Iris pigment epithelial cell (primary cell): ENCODE measurements at places on chromosomes 16 and 17.

GRCh38 chr17:16448490-16448889 is 33.1 kb downstream of the TRPV2 start:
- DNase-seq, result no peak

GRCh38 chr17:43405861-43406260 is 7.1 kb downstream of the ARL4D start:
- DNase-seq, result no peak

DNA sequence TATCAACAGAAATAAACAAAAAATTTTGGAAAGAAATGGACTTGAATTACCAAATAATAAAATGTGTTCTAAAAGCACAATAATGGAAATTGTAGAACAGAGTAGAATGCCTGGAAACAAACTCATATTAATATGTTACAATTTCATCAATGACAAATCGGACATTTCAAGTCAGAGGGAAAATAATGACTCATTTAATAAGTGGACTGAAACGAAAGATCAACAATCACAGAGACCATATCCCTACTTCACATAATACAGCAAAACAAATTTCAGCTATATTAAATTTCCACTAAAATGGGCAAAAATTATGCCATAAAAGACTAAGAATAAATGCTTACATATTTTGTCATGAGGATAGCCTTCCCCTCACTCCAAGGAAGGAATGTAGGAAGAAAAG is 25.7 kb downstream of the CDYL2 start:
- DNase-seq, result no peak

DNA sequence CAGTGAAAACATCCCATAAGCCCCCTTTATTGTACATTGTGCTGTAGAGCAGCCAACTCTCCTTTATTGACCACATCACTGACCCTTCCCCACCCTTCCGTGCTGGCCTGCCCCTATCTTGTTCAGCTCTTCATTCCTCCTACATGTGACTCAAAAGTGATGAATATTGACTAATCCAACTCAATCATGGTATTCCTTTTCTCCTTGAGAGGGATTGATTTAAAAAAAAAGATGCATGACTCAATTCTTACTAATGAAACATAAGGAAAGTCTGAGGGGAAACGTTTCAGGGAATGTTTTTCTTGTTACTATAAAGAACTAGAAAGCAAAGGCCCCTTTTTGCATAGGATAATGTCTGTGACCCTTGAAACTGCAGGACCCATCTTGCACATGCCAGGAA is 125.2 kb upstream of the SOX9 start:
- no peak for DNase-seq

GRCh38 chr17:37610971-37611370 is 1.8 kb upstream of the SYNRG start:
- DNase-seq, result no peak

- no peak for DNase-seq
Measured at GRCh38 chr17:1315409-1315808, 35.9 kb downstream of the TRARG1 start.

GRCh38 chr17:28643983-28644786 is 773 bp downstream of the BLTP2 start:
- DNase-seq, result peak; percentile 62

DNA sequence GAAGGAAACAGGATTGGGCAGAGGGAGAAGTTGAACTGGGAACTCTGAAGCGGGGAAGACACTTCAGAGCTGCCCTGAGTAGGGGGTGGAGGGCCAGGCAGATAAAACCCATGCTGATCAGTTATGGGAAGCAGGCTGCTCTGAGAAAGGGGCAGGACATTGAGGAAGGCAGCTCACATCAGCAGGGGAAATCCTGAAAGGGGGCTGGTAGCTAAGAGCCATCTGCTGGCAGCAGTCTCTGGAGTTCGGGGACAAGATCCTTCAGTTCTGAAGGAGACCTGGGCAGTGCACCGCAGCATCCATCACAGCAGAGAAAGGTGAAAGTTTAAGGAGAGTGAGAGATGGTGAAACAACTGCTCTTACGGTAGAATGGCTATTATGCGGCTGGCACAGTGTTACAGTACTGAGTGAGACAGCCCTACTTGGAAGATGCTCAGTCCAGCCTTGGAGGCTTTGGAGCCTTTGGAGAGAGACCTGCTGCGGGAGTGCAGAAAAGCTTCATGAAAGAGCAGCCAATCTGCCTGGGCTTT is 5.4 kb upstream of the KIF18B start:
- DNase-seq, result no peak

GRCh38 chr17:4598776-4599504 is 14.6 kb downstream of the SMTNL2 start:
- no peak for DNase-seq

- DNase-seq, result peak; percentile 18
Measured at GRCh38 chr17:51230306-51230705, 29.5 kb downstream of the MBTD1 start.

DNA sequence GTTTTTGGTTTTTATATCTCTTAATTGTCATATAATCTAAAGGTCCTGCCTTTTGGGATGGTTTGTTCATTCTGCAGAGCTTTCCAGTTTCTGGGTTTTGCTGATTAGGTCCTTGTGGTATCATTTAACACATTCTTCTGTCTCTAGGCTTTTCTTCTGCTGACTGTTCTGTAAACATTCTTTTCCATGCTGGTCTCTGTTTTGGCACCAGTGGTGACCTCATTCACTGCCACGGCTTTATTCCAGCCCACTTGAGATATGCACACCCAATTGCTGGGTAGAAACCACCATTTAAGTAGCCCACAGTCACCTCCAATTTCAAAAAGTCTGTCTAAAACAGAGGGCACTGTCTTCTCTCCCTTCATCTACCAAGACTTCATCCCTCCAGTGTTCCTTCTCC is 31.1 kb upstream of the COX10 start:
- peak; percentile 77 for DNase-seq

DNA sequence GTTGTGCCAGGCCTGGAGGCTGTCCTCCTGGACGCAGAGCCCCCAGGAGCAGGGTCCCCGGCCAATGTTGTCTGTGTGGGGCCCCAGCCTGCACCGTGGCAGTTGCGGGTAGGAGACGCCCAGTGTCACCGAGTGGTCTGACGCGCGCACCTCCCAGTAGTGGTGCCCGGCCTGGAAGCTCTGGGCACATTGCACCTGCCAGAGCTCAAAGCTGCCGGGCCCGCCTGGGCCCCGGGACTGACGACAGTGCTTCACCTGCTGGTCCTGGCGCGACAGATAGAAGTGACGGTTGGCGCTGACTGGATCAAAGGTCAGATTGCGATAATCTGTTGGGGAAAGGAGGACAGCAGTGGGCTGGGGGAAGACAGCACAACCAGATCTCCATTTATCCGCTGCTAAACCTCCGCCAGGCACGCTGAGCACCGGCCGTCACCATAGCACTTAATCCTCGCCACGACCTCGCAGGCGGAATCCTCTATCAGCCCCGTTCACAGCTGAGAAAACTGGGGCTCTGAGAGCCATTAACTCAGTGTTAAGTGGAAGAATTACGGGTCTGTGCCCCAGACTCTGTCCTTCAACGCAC is 5.6 kb downstream of the TRIM65 start:
- no peak for DNase-seq

- no peak for DNase-seq
Measured at GRCh38 chr16:66036793-66037715, 329.4 kb upstream of the CDH5 start.

DNA sequence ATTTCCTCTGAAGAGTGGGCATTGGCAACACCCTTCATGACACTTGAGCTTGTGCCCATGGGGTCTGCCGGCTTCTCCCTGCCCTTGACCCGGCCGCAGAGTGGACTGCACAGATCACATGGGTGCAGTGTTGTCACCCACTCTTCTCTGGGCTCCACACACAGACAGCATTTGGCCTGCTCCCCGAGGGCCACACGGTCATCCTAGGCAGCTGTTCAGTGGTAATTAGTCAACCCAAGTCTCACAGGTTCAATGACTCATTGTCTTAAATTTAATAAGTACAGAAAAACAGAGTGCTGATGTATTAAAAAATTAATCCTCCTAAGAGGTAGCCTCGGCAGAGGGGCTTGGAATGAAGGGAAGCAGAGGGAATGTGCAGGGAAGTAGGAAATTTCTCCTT is 204.8 kb downstream of the MSI2 start:
- no peak for DNase-seq

GRCh38 chr17:19724501-19725420 is 8.4 kb upstream of the SLC47A2 start:
- DNase-seq, result no peak

DNA sequence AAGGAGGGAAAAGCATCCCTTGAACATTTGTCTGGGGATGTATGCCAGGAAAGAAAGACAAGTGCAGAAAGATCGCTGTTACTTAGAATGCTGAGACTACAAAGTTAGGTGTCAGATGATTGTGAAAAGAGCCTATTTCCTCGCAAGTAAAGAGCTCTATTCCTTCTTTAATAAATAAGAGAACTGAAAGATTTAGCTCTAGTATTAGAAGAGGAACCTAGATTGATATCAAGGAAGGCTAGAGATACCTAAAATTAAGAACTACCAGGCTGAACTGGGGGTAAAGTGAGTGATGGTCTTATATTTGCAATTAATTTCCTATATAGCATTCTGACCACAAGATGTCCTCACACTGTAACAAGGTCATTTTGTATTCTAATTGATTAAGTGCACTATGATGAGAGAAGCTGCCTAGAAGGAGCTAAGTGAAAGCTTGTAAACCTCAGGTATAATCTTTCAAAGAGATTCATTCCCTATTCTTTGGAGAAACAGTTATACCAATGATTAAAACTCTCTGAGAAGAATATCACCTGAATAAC is 62.3 kb downstream of the SSH2 start:
- DNase-seq, result no peak

DNA sequence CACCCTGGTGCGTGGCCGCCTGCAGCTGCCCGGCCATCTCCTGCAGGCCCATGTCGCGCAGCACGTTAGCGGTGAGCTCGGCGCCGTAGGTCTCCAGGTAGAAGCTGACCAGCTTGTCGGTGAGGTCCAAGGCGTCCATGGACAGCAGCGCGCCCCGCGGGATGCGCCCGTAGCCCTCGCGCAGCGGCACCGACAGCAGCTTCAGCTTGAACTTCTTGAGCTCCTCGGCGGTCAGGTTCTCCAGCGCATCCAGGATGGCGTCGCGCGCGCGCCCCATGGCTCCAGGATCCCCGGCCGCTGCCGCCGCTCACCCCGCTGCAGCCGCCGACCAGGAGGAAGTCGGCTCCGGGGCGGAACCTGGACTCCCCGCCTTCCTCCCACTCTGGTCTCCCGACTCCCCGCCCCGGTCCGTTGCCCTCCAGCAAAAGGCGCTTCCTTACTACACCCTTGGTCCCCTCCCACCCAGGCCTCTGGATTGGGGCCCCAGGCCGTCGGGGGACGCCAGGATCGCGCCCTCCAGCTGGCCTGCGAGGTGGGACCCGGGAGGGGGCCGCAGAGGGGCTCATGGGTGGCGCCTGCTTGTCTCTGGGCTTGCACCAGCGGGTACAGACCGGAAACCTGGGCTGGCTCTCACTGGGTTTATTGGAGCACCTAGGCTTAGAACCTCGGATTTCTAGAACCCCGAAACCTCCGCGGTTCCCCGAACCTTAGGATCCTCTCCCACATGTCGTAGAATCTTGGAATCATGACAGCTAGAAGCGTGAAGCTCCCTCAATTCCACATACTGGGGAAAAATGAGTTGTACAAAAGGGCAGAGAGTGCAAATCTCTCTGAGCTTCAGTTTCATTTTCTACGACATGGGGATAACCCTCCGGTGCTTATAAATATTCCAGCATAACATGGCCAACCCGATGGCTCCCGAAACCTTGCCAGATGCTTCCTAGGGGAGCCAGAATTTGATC is at the start of gene PYCARD:
PYCARD (minus strand) TSS at position 347 of the 962 bp plus-strand sequence; CDS start at position 277, 70 bp downstream.
- DNase-seq, result peak; percentile 58

DNA sequence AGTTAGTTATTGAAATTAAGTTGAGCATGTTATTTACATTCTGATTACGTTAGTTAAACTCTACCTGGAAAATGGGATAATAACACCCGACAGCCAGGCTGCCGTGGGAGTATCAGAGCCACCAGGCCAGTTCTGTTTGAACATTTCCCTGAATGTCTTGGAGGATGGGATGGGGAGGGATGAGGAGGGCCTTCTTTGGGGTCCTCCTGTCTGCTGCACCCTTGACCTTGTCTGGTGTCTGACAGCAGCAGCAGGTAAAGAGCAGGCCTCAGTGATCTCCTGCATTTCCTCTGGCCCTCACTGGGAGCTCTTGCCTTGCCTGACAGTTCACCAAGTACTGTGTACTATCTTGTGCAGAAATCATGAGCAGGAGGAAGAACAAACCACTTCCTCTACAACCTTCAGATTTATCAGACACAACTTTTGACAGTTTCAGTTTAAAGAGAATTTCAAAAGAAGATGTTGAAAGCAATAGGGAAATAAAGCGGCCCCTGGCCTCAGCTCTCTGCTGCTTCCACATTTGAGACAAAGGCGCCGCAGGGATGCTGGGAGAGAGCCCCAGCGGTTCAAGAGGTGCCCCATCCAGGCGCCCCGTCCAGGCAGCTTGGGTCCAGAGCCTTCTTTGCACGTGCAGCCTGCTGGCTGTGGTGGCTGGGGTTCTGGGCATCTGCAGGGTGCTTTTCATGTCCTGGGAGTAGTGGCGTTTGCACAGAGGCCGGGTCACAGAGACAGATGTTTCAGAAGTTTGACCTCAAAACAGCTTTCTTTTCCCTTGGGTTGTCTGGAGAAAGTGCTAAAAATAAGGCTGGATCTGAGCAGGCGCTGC is 25.3 kb downstream of the CMIP start:
- DNase-seq, result peak; percentile 28

DNA sequence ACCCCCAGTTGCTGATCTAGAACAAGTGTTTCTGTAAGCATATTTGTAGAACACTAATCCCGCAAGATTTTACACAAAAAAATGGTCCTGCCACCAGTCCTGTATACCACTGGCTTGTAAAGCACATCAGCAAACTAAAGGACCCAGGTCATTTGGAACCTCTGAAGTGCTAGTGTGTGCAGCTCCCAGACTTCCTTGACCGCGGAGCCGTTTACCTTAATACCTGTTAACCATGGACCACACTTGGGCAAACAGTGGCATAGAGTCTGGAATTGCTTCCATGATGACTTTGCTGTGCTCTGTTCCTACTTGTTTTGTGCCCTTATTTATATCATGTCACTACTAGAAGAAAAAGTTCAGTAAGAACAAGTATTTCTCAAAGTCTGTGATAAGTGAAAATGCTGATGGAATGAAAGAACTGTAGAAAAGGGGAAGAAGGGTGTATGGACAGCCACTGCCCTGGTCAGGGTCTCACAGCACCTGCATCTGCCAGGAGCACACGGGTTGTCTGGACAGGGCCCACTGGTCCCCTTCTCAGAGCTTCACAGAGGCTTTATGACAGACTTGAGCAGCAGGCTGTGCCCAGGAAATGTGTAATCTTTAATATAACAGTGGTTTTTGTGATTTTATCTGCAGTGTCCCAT is 29.3 kb downstream of the ALDH3A2 start:
- DNase-seq, result no peak

- DNase-seq, result no peak
Measured at GRCh38 chr17:13746404-13746803, 144.7 kb upstream of the HS3ST3A1 start.

DNA sequence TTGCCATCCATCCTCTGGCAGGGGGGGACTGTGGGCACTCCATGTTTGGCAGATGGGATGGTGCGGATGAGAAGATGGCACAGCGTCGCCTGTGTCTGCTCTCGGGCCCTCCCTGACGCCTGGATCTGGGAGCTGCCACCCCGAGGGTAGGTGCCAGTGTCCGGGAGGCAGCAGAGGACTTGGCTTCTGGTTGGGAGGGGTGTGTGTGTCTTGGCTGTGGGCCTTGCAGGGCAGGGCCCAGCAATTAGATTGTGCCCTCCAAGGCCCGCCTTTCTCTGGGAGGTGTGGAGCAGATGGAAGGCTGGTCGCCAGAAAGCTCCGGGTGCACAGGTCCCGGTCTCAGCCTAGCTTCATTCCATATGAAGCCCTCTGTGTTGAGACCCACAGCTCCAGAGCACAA is 1.4 kb downstream of the RAP1GAP2 start:
- no peak for DNase-seq
